ENCODE measurements at places on chromosomes 3 and 15.

GRCh38 chr3:193704431-193704830 is 111.4 kb downstream of the OPA1 start:
- no peak for DNase-seq

GRCh38 chr3:142889212-142890014 is 530 bp upstream of the PCOLCE2 start:
- no peak for DNase-seq

DNA sequence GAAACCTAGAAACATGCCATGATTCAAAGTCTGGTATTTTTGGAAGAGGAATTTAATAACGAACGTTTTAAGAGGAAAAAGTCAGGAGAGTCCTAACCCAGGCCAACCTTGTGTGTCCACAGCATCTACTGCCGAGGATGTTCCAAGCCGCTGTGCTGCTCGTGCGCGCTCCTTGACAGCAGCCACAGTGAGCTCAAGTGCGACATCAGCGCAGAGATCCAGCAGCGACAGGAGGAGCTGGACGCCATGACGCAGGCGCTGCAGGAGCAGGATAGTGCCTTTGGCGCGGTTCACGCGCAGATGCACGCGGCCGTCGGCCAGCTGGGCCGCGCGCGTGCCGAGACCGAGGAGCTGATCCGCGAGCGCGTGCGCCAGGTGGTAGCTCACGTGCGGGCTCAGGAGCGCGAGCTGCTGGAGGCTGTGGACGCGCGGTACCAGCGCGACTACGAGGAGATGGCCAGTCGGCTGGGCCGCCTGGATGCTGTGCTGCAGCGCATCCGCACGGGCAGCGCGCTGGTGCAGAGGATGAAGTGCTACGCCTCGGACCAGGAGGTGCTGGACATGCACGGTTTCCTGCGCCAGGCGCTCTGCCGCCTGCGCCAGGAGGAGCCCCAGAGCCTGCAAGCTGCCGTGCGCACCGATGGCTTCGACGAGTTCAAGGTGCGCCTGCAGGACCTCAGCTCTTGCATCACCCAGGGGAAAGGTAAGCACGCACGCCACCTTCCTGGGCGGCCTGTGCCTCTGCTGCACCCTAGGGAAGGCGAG is 28.4 kb downstream of the PML start:
- DNase-seq: no peak

DNA sequence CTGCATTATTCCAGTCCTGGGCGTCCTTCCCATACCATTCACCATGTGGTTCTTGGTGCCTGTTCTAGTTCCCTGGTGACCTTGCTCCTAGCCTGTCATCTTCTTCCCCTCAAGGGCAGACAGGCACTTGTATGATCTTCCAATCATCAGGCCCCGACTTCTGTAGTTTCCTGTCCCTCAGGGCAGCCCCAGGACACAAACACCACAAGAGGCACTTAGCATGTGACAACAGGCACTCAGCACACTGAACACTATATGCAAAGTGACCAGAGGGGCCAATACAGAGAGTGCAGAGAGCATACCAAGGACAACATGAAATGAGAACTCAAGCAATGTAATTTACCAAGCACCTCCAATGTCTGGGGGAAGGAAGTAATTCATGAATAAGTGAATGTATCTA is 17.9 kb downstream of the TMEM40 start:
- no peak for DNase-seq

DNA sequence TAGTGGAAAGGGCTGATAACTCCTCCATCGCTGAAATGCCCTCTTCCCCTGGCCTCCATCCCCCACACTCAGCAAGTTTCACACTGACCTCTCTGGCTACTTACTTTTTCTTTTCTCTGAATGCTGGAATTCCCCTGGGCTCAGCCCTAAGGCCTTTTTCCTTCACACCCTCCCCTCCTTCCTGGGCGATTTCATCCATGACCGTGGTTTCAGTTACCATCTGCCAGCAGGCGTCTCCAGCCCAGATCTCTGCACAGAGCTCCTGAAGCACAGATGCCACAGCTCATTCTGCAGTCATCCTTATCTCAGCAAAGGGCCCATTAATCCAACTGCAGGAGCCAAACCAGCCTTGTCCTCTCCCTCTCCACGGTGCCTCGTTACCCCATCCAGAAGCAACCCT is 114.0 kb downstream of the RFTN1 start:
- DNase-seq: no peak

GRCh38 chr3:22795917-22796316 is 407.2 kb upstream of the UBE2E2 start:
- no peak for DNase-seq

GRCh38 chr3:104594491-104594890 is 772.2 kb upstream of the ALCAM start:
- DNase-seq: no peak

GRCh38 chr3:134061401-134061800 is 31.7 kb upstream of the SLCO2A1 start:
- DNase-seq: no peak

DNA sequence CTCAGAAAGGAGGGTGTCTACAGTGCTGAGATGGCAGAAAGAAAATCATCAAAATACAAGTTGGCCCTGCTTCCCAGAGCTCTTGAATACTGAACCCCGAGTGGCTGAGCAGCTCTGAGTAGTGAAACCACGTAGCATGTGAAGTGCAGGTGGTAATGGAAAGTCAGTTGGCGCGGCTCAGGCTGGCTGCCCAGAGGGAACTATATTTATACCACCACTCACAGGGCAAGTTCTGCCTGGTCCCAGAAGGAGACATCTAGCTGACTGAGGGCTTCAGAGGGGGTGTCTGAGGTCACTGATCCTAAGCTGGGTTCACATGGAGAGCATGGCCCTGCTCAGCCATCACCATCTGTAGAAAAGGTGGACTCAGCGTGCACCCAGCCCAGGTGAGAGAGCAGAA is 129.6 kb upstream of the AGBL1 start:
- DNase-seq: no peak

DNA sequence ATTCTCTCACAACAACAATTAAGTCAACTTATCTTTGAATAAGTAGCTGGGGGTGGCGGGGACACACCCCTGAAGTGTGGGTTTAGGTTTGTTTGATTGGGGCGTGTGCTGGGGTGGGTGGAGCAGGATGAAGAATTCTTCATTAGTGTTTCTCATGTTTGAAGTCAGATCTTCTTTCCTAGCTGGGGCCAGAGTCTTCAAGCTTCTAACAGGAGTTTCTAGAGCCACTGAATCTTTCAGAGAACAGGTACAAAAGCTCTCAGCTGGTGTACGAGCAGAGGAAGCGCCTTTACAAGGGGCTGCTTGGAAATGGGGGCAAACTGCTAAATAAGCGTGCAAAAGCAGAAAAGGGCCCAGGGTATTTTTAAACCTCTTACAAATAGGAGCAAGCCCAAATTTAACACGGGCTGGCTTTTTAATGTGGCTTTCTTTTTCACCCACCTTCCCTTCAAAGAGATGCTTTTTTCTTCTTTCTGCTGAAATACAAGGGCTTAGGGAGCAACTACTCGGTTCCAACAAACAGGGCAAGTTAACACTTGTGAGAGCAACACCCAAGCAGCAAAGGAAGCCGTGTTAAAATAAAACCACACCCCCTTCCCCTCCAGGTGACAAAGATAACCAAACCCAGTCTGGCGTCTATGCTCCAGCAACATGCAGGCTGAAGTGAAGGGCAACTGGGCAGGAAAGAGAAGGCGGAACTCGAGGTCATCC is 86.9 kb upstream of the RASGRP1 start:
- DNase-seq: peak; percentile 50

- no peak for DNase-seq
These were observed 157.1 kb downstream of the RSRC1 start for GRCh38 chr3:158267015-158267414.

DNA sequence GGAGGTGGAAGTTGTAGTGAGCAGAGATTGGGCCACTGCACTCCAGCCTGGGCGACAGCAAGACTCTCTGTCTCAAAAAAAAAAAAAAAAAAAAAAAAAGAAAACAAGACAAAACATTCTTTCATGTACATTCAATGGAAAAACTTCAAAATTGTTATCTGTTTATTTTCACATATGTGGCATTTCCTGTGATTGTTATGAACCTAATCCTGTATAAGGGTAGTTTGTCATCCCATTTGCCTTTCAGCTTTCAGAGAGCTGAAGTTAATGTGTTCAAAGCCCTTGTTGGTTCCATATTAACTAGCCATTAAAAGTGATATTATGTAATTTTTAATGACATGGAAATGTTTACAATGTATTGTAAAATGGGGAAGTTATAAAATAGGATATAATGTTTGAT is 17.3 kb upstream of the NCK1 start:
- DNase-seq: no peak

DNA sequence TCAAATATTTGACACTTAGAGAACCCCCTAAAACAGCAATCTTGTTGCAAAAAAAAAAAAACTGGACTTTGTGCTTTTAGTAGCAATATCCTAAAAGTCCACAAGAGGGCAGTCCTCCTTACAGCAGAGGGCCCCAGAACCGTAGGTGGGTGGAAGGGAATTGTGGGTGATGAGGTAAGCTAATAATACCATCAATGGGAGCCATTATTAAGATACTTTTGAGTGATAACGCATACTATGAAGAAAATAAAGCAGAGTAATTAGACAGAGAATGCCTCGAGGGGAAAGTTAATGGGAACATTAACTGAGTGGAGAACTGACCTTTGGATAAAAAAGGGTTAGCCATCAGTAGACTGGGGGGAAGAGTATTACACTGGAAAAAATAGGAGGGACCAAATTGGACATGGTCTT is 229.9 kb downstream of the THRB start:
- DNase-seq: no peak

DNA sequence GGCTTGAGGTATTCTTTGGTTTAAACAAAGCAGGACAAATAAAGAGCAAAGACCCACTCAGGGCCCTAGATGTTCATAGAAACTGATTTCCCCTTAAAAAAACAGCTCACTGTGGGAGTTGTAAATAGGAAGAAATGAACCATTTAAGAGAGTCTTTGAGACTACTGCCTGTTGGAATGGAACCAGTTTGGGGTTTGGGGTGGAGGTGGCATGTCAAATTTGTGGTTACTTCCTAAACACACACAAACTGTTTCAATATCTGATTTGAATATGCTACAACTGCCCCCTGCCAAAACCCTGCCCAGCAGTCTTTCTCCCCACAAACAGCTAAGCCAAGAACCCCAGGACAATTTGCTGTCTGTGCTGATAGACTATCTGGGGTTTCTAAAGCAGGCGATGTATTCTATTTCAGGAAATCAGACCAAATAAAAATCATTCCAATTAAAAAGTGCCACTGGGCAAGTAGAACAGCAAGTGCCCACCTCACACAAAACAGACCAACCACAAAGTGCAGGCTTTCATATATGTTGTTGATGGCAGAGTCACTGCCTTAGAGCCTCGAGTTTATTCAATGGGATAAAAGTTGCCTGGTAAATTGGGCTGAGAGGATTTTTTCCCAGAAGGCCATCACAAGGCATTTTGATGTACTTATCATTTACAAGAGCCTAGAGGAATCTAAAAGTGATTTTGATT is 293.9 kb upstream of the PROK2 start:
- no peak for DNase-seq

- no peak for DNase-seq
These were observed 6.8 kb downstream of the USP4 start for GRCh38 chr3:49333091-49333490.

- no peak for DNase-seq
These were observed 4.7 kb upstream of the PAQR5 start for GRCh38 chr15:69293741-69294615.

GRCh38 chr15:78997981-78998499 is 53.2 kb upstream of the CTSH start:
- DNase-seq: no peak

DNA sequence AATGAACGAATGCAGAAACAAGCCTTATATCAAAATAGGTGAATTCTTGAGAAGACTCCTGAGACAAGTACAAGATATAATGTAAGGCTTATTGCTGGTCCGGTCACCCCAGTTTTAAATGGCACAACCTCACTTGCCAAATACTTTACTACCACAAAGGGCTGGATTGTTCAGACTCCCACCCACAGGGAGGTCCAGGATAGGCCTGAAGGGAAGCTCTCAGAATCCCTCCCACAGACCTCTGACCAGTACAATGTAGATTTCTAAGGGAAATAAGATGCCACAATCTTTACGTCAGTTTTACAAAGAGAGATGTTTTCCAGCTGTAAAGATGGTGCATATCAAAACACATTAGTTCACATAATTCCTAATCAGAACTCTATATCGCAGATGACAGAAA is 577.7 kb upstream of the ADAMTS9 start:
- no peak for DNase-seq

DNA sequence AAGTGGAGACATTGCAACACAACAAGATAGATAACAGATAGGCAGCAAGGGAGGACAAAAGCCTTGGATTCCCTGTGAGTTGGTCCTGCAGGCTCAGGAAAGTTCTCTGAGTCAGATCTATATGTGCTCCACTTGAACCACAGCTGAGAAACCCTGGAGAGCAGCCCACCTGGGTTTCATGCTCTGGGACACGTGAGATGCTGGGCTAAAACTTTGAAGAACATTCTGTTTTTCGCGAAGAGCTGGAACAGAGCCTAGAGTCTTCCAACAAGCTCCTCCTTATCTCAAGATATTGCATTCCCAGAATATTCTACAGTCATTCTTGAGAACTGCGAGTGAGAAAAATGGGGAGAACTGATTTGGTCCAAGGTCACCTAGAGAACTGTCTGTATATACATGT is 583.0 kb upstream of the ROBO1 start:
- DNase-seq: no peak

DNA sequence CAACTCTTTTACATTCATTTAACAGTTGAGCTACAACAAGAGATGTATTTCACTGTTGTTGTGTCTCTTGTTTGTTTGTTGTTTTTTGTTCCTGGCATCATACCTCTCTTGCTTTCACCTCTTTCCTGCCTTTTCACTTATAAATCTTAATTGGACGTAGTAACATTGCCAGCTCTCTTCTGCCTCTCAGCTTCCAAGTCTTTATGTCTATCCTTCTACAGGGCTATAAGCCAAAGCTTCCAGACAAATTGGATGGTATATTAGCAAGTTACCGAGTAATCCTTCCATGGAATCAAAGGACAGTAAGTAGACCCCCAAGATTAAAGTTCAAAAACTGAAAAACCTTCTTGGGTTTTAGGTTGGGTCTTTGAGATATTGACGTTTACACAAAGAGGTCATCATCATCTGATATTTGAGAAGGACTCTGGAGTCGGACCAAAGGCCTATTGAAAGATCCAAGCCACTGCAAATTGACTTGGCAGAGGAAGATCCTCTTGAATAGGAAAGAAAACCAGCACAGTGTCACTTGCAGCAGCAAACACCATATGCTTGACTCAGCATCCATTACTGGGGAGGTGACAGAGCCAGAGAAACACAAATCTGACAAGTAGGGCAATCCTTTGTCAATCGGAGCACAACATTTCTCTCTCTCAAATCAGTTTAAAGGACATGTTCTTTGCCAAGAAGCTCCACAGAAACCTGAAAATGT is 648.5 kb upstream of the NR2F2 start:
- DNase-seq: no peak

GRCh38 chr3:133845127-133845526 is 39.5 kb downstream of the SRPRB start:
- no peak for DNase-seq

GRCh38 chr3:80983753-80984152 is 777.7 kb downstream of the GBE1 start:
- DNase-seq: no peak

DNA sequence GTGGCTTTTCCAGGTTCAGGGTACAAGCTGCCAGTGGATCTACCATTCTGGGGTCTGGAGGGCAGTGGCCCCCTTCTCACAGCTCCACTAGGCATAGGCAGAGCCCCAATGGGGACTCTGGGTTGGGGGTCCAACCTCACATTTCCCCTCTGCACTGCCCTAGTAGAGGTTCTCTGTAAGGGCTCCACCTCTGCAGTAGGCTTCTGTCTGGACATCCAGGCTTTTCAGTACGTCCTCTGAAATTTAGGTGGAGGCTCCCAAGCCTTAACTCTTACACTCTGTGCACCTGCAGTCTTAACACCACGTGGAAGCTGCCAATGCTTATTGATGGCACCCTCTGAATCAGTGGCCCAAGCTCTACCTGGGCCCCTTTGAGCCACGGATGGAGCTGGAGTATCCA is 22.5 kb upstream of the TM4SF4 start:
- DNase-seq: no peak

Data from stimulated activated CD8-positive, alpha-beta memory T cell treated with anti-CD3 and anti-CD28 coated beads, Interleukin-7, amount 100 ng/mL, for 4 hours (primary cell).